Prostate gland (tissue), 2 donors: ENCODE measurements at places on chromosomes 16 and 17. TPM values are rescaled to one million over a fixed set of nuclear protein-coding genes. Genes with fewer than 3 reads are reported as not detected.
A peak's percentile ranks its signal among the peaks of the same experiment; 100 is the strongest.

DNA sequence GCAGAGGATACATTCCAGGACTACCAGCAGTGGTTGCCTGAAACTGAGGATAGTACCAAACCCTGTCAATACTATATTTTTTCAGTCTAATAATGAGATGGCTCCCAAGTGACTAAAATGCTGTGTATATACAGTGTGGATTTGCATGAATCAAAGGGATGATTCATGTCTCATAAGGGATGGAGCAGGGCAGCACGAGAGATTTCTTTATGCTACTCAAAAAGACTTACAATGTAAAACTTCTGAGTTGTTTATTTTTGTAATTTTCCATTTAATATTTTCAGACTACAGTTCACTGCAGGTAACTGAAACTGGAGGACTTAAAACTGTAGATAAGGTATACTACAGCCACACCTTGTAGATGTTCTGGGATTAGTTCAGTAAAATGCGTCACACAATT lies 674.7 kb upstream of the SALL1 start:
- H3K4me3 ChIP-seq: no peak overlapping the region
- no peak overlapping the region for H3K27ac ChIP-seq
- H3K36me3 ChIP-seq: no peaks in the 10 kb centered on the region
- DNase-seq: no peak

- no peak overlapping the region for H3K27ac ChIP-seq
- no peaks in the 10 kb centered on the region for H3K36me3 ChIP-seq
- no peak overlapping the region for H3K4me3 ChIP-seq
- no peaks in the 10 kb centered on the region for H3K27me3 ChIP-seq
- H3K4me1 ChIP-seq: peaks cover 2% of the 10 kb centered on the region
These were observed 87.5 kb upstream of the CLEC18A start for GRCh38 chr16:69863401-69864281.

DNA sequence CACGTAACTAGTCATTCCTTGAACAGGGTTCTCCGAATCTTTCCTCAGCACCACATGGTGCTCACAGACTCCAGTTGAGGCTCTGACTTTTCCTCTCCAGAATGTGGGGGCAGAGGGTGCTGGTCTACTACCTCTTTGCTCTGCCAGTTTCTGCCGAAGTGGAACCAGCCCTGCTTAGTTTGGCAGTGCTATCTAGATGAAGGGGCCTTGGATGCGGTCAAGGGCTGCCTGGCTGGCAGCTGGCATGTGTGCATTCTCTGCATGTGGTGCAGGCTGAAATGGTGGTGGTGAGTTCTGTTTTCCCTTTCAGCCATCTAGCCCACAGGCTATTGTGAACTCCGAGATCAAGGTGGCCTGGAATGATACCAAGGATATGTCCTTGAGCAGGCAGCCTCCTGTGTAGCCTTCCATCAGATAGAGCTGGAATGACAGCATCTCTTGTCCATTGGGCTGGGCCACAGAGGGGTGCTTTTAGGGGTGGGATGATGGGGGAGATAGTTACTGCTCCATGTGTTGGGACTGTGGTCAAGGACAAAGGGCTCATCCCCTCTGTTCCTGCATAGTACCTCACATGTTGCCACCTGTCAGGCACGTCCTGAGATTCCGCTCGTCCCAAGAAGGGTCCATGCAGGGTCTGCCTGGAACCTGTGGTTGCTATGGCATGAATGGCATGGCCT lies 2.0 kb downstream of the DYNLL2 start:
- H3K4me1 ChIP-seq: peaks cover 21% of the 10 kb centered on the region
- peak overlapping the region; percentile 91 for H3K27ac ChIP-seq
- peaks cover 4% of the 10 kb centered on the region for H3K36me3 ChIP-seq
- no peak for DNase-seq

- H3K4me3 ChIP-seq: peak within 1 kb of the TSS; percentile 28
- H3K36me3 ChIP-seq: no peaks in the 10 kb centered on the region
- H3K27me3 ChIP-seq: peaks cover 20% of the 10 kb centered on the region
- peak; percentile 67 for DNase-seq
- no peaks in the 10 kb centered on the region for H3K4me1 ChIP-seq
These were observed at the start of gene MGAT5B for GRCh38 chr17:76868176-76868668. MGAT5B (plus strand) TSS chr17:76868404; CDS start chr17:76869030, 626 bp downstream.

Gene FXR2
- total RNA-seq: 27.1 TPM

Gene PPP1R1B
- 69.0 TPM for total RNA-seq

- H3K36me3 ChIP-seq: no peaks in the 10 kb centered on the region
- DNase-seq: no peak
- H3K4me1 ChIP-seq: peaks cover 42% of the 10 kb centered on the region
- H3K4me3 ChIP-seq: no peak overlapping the region
These were observed 12.4 kb downstream of the NAT9 start for GRCh38 chr17:74763565-74764387.

GRCh38 chr16:89192956-89193575 lies 7.3 kb downstream of the SLC22A31 start:
- no peaks in the 10 kb centered on the region for H3K36me3 ChIP-seq
- no peaks in the 10 kb centered on the region for H3K27me3 ChIP-seq
- no peak for DNase-seq
- H3K4me1 ChIP-seq: no peaks in the 10 kb centered on the region
- no peak overlapping the region for H3K4me3 ChIP-seq
- no peak overlapping the region for H3K27ac ChIP-seq

- no peak overlapping the region for H3K4me3 ChIP-seq
- no peaks in the 10 kb centered on the region for H3K36me3 ChIP-seq
- no peak overlapping the region for H3K27ac ChIP-seq
- no peaks in the 10 kb centered on the region for H3K27me3 ChIP-seq
- DNase-seq: no peak
These were observed 12.9 kb upstream of the CRISPLD2 start for GRCh38 chr16:84806890-84807258.
